ENCODE measurements at places on chromosomes 11 and 22.
A peak's percentile ranks its signal among the peaks of the same experiment; 100 is the strongest.

- no peak for DNase-seq
Observed at GRCh38 chr11:116733043-116733755, 39.6 kb downstream of the BUD13 start.

DNA sequence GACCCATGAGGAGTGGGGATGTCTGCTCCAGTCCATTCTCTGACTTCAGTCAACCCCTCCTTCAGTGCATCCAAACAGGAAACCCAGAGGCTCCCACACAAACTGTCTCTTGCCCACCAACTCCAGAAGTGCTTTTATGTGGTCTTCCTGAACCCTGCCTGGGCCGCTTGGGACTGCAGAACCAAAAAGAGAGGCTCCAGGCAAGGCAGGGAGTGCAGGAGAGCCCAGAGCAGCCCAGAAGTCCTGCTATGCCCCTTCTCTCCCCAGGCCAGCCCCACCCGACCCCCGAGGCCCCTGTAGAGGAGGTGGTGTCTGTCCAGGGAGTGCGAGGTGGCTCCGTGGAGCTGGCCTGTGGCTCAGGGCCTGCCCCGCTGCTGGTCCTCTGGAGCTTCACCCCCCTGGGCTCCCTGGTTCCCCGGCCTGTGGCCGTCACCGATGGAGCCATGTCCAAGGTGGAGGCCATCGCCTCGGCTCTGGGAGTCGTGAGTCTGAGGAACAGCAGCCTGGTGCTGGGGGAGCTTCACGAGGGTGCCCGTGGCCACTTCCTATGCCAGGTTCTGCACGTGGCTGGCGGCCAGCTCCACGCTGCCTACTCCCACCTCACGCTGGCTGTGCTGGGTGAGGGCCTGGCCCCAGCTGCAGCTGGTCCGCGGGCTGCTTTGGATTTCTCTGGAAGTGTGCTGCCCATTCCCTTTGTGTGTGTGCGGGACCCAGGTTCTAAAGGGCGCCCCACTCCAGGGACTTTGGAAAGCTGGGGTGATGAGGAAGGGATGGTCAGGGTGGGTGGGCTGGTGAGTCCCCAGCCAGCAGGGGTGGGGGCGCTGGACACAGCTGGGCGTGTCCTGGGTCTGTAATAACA lies 1.8 kb downstream of the VSIG10L2 start:
- DNase-seq, result no peak

GRCh38 chr11:107916671-107917241 lies 11.5 kb upstream of the RAB39A start:
- no peak for DNase-seq

GRCh38 chr11:69442012-69442806 lies 39.3 kb upstream of the LINC01488 start:
- DNase-seq, result peak; percentile 17

DNA sequence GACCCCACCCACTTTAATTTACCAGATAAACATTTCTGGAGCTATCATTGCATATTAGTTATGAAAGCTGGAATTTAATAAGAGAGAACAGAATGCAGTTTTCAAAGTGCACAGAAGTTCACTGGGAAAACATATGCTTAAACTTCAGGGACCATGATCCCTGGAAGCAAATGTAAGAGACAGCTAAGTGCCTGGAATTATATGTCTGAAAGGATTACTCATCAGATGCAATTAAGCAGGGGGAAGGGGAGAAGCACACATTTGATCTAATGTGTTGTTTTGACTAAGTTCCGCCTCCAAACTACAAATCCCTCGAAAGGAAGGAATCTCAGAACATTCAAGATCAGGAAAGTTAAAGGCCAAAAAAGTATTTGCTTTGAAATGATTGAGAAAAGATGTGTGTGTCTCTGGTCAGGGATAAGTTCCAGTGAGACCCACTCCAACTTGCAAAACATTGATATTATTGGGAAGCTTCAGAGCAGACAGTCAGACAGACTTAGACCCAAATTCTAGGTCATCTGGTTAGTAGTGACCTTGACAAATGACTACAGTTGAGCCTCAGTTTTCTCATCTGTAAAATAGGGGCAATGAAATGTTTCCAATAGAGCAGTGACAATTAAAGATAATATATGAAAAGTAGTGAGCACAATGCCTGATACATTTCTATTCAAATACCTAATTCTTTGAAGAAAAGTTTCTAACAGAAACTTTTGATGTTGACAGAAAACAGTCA lies 147.6 kb downstream of the ME3 start:
- DNase-seq, result peak; percentile 76

DNA sequence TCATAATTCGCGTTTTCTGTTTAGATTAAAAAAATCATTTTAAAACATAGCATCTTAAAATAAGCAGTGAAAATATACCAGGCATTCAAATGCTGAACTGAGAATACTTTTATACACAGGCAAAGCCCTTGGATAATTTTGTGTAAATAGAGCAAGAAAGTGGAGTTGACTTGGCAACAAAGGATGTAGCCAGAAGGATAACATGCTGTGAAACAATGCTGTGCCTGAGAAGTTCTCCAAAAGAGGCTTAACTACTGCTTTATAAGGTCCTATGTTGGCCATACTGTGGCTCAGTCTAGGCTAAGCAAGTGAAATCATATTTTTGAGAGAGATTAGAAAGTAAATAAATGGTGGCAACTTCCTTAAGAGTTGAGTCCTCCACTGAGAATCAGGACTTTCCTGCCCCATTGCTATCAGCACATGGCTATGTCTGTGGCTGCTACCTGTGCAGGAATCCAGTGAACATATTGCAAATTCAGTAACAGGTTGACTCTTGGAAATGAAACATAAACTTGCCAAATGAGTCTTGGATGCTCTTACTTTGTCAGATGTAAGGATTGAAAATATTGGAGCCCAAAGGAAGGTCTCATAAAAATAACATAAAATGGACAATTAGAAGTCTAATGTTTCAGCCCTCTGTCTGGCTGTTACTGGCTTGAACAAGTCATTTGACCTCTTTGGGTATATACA lies 448.9 kb downstream of the LRRC4C start:
- no peak for DNase-seq

DNA sequence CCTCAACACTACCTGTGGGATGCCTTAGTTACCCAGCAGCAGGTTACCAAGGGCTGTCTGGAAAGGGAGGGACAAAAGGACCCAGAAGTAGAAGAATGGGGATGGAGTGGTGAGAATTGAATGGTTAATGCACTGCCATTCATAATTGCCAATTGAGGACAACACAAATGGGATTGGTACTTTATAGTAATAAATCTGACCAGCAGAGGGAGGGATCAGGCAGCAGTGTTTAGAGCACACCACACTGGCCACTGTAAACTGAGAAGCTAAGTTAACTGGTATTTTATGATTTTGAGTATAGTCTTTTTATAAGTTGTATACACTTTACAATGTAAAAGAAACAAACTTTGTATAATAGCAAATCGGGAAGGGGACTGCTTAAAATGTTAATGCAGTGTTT lies 10.7 kb downstream of the TBRG1 start:
- DNase-seq, result no peak

DNA sequence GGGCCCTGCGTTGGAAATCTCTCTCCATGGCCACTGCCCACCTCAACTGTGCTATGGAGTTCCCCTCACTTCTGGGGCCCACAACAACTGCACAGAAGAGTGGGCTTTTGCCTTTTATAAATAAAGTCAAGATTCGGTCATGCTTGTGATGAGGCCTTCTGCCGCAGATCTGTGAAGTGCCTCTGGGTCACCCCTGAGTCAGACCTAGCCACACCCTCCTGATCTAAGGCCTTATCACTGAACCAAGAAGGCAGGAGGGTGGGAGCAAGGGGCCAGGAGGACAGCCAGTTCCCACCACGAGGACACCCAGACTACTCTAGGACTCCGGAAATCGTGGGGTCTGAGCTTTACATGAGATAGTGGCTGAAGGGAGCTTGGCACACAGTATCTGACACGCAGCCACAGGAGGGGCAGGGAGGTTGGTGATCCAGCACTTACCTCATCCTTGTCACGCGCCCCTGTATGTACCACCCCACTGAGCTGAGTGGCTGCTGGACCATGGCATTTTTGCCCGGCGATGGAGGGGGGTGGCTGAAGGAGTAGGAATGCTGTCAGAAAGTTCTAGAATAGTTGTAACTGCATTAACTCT lies 115.7 kb downstream of the ABTB2 start:
- DNase-seq, result no peak

- DNase-seq, result no peak
Observed at GRCh38 chr11:129458756-129459535, 83.3 kb downstream of the BARX2 start.

GRCh38 chr11:70495351-70496310 lies 97.3 kb downstream of the CTTN start:
- DNase-seq, result no peak

- peak; percentile 37 for DNase-seq
Observed at GRCh38 chr11:8389029-8389996, 125.6 kb upstream of the LMO1 start.

DNA sequence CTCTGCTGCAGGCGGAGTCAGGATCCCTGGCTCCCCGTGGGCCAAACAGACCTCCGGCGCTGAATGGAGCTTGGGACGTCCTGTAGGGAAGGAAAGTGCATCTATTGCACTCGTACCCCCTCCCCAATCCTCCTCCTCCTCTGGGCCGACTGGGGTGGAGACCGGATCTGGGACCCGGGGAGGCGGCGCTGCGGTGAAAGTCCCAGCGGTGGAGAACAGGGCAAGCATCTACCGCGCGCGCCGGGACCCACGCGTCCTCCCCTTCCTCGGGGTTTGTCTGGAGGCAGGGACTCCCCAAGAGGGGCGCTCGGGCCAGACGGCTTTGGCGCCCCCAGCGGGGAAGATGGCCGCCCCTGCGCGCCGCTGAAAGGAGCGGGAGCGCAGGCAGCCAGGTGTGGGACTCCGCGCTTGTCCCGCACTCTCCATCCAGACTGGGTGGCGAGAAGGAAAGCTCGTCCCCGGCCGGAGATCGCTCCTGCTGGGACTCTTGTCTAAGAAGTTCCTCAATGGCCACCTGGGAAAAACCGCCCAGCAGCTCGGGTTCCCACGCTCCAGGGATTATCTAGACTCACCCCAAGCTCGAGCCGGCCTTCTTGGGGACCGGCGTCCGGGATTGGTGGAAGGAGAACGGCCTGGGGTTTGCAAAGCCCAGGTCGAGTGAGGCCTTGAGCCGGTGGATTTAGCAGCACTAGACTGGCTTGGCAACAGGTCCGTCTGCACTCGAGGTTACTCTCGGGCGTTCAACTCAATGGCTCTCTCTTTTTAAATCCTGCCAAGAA lies 718 bp downstream of the FADS2 start:
- DNase-seq, result peak; percentile 27

GRCh38 chr11:120180551-120181232 lies 30.1 kb upstream of the OAF start:
- peak; percentile 27 for DNase-seq

DNA sequence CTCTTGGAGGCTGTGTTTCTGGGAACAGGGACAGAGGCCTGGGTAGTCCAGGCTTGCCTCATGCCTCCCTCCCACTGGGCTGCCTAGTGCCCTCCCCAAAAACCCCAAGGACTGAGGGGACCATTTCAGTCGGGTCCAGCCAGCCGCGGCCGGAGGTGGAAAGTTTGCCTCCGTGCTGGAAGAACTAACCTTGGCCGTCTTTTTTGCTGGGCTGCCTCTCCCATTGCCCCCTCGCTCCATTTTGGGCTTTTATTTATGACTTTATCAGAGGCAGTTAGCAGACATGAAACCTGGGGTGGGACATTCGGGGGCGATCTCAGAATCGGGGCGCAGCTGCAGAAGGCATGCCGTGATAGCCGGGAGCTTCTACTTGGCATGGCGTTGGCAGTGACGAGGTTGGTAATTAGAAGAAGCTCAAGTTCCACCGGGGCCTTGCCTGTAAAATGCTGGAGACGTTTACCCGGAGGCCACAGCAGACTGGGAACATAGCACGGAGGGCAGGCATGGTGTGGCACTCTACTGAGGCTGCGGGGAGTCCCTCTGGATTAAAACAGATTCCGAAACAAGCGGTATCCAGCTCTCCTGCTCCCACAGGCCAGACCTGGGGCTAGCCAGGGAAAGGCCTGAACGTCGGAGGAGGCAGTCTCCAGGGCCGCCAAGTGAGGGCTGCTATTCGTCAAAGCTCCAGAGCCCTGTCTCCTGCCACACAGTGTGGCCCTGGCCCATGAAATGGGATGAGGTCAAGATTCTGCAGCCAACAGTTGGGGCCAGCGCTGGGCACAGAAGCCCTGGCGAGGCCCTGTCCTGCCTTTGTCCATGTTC lies 76.4 kb upstream of the PPARA start:
- peak; percentile 20 for DNase-seq

- no peak for DNase-seq
Observed at GRCh38 chr11:131365329-131365930, 5.0 kb upstream of the NTM start.

GRCh38 chr11:105328061-105328460 lies 188.5 kb upstream of the CARD18 start:
- no peak for DNase-seq

DNA sequence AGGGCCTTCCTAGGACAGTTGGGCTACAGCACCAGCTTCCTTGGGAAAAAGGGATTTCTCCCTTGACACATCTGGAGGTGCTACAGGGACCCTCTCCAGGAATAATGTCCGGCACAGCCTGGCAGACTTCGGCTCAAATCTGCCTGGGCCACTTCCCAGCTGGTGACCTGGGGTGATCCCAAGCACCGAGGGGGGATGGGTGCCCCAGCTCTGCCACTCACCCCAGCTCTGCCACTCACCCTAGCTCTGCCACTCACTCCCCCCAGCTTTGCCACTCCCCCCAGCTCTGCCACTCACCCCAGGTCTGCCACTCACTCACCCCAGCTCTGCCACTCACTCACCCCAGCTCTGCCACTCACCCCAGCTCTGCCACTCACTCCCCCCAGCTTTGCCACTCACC lies 9.9 kb downstream of the OSBPL5 start:
- DNase-seq, result no peak

DNA sequence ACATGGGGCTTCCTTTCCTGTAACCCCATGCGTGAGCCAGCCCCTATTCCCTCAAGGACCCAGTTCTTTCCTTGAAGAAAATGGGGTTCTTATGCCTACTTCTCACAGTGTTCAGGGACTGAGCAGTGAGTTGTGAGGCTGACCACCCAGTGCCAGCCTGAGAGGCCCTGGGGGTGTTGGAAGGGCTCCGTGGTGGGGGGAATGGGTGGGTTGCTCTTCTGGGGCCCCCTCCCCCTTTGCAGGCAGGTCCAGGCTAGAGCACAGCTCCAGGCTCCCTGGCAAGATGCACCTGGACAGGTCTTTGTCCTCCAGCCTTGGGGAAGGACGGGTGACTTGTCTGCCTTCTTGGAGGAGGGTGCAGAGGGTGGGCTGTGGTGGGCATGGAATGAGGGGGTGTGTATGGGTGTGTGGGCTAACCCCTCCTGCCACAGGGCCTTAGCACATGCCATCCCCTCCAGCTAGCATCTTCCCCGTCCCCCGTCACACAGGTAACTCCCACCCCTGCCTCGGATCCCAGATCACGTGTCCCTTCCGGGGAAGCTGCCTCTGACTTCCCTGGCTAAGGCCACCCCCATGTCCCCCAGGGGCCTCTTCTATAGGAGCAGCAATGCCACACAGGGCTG lies 64.6 kb downstream of the MYEOV start:
- no peak for DNase-seq
